ENCODE measurements at places on chromosomes 4 and X.
A peak's percentile ranks its signal among the peaks of the same experiment; 100 is the strongest.

- H3K36me3 ChIP-seq: no peaks in the 10 kb centered on the region
- no peak for DNase-seq
- no peak overlapping the region for H3K4me3 ChIP-seq
- H3K27ac ChIP-seq: no peak overlapping the region
- H3K4me1 ChIP-seq: no peaks in the 10 kb centered on the region
These were observed 34.8 kb downstream of the EGF start for GRCh38 chr4:109947457-109947856.

DNA sequence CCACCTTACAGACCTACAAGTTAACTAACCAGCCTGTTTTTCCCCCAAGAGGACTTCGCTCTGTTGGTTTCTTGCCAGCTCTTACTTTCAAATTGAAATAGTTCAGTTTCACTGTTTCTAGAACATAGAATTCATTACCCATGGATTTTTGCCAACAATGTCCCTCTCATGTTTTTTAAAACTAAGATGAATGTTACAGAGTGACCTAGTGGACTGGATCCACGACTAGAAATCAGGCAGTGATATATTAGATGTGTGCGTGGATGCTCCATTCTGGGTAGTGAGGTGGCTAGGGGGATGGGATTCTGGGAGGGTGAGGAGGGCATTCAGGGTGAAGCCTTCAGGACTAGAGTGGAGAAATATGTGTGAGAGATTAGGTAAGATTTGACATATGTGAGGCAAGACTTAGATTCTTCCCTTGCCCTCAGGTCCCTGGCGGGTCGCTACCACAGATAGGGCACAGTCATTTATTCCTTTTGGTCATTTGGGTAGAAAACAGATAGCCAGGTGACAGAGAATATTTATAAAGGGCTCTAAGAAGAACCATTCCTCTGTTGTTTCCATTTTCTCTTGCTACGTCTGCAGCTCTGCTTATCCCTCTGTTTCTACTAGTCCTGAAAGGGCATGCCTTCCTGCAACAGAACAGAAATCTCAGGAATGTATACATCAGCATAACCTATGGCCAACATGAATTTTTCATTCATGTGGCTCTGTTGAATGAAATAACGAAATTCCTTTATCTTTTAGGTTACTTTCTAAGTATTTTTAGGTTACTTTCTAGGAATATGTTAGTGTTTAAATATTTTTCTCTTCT, 15.4 kb upstream of the JADE1 start:
- no peak for DNase-seq
- H3K27ac ChIP-seq: no peak overlapping the region
- H3K4me1 ChIP-seq: no peaks in the 10 kb centered on the region

GRCh38 chrX:110201799-110202198, 116.1 kb downstream of the AMMECR1 start:
- no peaks in the 10 kb centered on the region for H3K4me1 ChIP-seq
- H3K4me3 ChIP-seq: no peak overlapping the region
- no peaks in the 10 kb centered on the region for H3K27me3 ChIP-seq
- H3K27ac ChIP-seq: no peak overlapping the region
- no peaks in the 10 kb centered on the region for H3K36me3 ChIP-seq

DNA sequence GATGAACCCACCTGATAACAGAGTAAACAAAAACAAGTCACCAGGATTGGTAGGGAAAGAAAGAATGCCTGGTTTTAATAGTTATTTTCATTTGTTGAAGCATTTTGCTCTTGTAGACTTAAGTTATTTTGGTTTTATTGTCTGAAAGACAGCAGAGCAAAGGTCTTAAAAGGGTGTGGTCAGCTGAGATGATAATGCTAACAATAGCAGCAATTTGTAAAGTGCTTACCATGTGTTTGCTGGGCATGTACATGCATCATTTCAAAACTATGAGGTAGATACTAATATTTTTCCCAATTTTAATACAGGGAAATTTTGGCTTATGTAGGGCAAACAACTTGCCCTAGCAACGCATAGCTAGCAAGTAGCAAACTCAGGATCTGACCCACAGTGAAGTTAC, 46.8 kb upstream of the SLC10A4 start:
- no peaks in the 10 kb centered on the region for H3K27me3 ChIP-seq
- H3K27ac ChIP-seq: no peak overlapping the region
- peaks cover 13% of the 10 kb centered on the region for H3K4me1 ChIP-seq
- DNase-seq: no peak

DNA sequence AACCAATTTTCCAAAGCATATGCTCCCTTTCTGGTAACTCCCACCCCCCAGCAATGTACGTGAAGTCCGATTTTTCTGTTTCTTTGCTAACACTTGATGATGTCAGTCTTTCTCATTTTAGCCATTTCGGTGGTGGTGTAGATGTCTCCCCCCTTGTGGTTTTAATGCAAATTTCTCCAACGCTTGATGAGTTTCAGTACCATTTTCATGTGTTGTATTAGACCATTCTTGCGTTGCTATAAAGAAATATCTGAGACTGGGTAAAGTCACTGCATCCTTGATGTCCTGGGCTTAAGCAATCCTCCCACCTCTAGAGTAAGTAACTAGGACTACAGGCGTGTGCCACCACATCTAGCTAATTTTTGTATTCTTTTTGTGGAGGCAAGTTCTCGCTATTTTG, 148.4 kb upstream of the VCX3A start:
- no peaks in the 10 kb centered on the region for H3K27me3 ChIP-seq
- no peak for DNase-seq
- H3K4me1 ChIP-seq: no peaks in the 10 kb centered on the region

GRCh38 chr4:29734343-29735213, 985.6 kb upstream of the PCDH7 start:
- no peaks in the 10 kb centered on the region for H3K4me1 ChIP-seq
- DNase-seq: no peak
- no peak overlapping the region for H3K27ac ChIP-seq
- no peak overlapping the region for H3K4me3 ChIP-seq
- no peaks in the 10 kb centered on the region for H3K27me3 ChIP-seq

DNA sequence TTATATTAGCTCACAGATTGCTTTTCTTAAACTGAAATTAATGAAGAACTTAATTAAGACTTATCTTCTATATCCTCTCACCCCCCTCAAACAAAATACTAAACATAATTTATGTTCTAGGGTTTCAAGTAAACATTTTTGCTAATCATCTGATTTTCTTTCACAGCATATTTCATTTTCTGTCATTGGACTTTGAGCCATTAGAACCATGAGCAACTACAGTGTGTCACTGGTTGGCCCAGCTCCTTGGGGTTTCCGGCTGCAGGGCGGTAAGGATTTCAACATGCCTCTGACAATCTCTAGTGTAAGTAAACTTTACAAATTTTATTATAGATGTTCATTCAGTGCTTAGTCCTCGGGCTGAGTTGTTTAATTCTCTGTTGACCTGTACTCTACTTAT, 3.3 kb downstream of the PDLIM5 start:
- no peak overlapping the region for H3K27ac ChIP-seq
- H3K36me3 ChIP-seq: peaks cover 5% of the 10 kb centered on the region
- H3K4me1 ChIP-seq: peaks cover 15% of the 10 kb centered on the region
- no peak overlapping the region for H3K4me3 ChIP-seq
- no peaks in the 10 kb centered on the region for H3K27me3 ChIP-seq

- no peaks in the 10 kb centered on the region for H3K27me3 ChIP-seq
- no peaks in the 10 kb centered on the region for H3K4me1 ChIP-seq
- H3K4me3 ChIP-seq: no peak overlapping the region
These were observed 247.4 kb downstream of the ADGRA3 start for GRCh38 chr4:22268350-22269025.

GRCh38 chrX:71095033-71095432, 618 bp upstream of the FOXO4 start:
- no peak for DNase-seq
- peak overlapping the region; percentile 97 for H3K4me3 ChIP-seq
- H3K27ac ChIP-seq: peak overlapping the region; percentile 33
- no peaks in the 10 kb centered on the region for H3K27me3 ChIP-seq
- H3K36me3 ChIP-seq: no peaks in the 10 kb centered on the region

GRCh38 chr4:2734612-2735011, 21.5 kb downstream of the TNIP2 start:
- peak overlapping the region; percentile 80 for H3K27ac ChIP-seq
- no peak overlapping the region for H3K4me3 ChIP-seq
- peaks cover 15% of the 10 kb centered on the region for H3K4me1 ChIP-seq

DNA sequence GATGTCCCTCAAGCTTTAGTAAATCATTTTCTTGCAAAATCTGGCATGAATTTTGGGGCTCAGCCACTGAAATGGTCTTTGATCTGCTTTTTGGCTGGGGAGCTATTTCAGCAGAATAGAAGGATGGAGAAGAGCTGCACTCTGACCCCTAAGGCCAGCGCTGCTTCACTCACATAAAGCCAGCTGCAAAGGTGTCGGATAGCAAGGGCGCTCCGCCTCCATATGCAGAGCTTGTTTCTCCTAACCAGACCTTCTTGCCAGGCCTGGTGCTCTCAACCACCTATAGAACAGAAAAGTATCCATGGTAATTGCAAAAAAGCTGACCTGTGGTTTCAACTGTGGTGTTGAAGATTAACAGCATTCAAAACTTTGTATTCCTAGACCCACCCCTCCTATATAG, 24.1 kb upstream of the COQ2 start:
- no peak for DNase-seq
- H3K27ac ChIP-seq: no peak overlapping the region
- no peaks in the 10 kb centered on the region for H3K4me1 ChIP-seq
- no peak overlapping the region for H3K4me3 ChIP-seq

DNA sequence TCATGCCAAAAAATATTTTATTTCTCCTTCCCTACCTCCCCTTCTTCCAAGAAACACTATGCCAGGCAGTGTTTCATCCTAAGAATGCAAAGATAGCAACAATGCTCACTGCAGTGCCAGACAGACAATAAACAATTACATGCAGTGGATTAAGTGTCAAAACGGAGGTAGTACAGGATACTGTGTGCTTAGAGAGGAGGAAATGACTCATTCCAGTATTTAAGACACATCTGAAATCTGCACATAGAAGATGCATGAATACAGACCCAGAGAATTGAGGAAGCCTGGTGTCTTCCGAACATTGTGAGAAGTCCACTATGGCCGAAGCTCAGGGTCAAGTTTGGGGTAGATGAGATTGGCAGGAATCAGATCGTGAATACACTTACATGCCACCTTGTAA, 326.4 kb downstream of the PPP3CA start:
- peaks cover 9% of the 10 kb centered on the region for H3K36me3 ChIP-seq
- DNase-seq: no peak
- no peak overlapping the region for H3K4me3 ChIP-seq
- H3K27me3 ChIP-seq: no peaks in the 10 kb centered on the region
- H3K27ac ChIP-seq: no peak overlapping the region

DNA sequence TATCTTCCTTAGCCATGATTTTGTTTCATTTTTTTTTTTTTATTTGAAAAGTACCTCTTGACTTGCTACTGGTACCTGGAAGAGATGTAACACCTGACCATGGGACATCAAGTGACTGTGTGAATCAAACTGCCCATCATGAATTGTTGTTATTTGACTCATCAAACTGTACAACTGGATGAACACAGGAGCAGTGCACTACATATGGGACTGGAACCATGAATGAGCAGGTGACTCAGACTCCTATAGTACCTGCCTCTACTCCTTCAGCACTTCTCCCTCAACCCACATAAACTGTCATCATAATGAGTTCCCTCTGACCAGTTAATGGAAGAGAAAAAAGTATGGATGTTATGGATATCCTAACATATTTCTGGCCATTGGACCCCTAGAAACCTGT, 15.9 kb upstream of the UBE2D3 start:
- no peaks in the 10 kb centered on the region for H3K27me3 ChIP-seq
- H3K4me3 ChIP-seq: no peak overlapping the region
- H3K4me1 ChIP-seq: no peaks in the 10 kb centered on the region
- H3K27ac ChIP-seq: no peak overlapping the region

- no peak overlapping the region for H3K4me3 ChIP-seq
- H3K27ac ChIP-seq: no peak overlapping the region
- no peaks in the 10 kb centered on the region for H3K4me1 ChIP-seq
- H3K27me3 ChIP-seq: no peaks in the 10 kb centered on the region
These were observed 1011.7 kb upstream of the PCDH7 start for GRCh38 chr4:29708473-29708872.

- no peak for DNase-seq
- no peak overlapping the region for H3K4me3 ChIP-seq
- no peak overlapping the region for H3K27ac ChIP-seq
- no peaks in the 10 kb centered on the region for H3K4me1 ChIP-seq
These were observed 29.8 kb upstream of the IL13RA2 start for GRCh38 chrX:115047181-115047580.

GRCh38 chr4:27217261-27217769, 356.7 kb downstream of the STIM2 start:
- DNase-seq: no peak
- H3K27ac ChIP-seq: no peak overlapping the region
- H3K36me3 ChIP-seq: no peaks in the 10 kb centered on the region
- no peak overlapping the region for H3K4me3 ChIP-seq

GRCh38 chrX:77444075-77444474, 3.1 kb upstream of the FGF16 start:
- peaks cover 4% of the 10 kb centered on the region for H3K4me1 ChIP-seq
- DNase-seq: no peak
- H3K27me3 ChIP-seq: peaks cover 35% of the 10 kb centered on the region
- H3K27ac ChIP-seq: no peak overlapping the region

GRCh38 chrX:136203951-136204350, 47.2 kb downstream of the MAP7D3 start:
- H3K4me1 ChIP-seq: peaks cover 9% of the 10 kb centered on the region
- H3K27me3 ChIP-seq: no peaks in the 10 kb centered on the region
- no peak overlapping the region for H3K4me3 ChIP-seq
- no peak for DNase-seq

- H3K27ac ChIP-seq: no peak overlapping the region
- H3K36me3 ChIP-seq: no peaks in the 10 kb centered on the region
- H3K4me3 ChIP-seq: no peak overlapping the region
- DNase-seq: no peak
These were observed 36.1 kb downstream of the GRXCR1 start for GRCh38 chr4:42928582-42928981.

GRCh38 chr4:1900087-1900433, 28.9 kb downstream of the NSD2 start:
- no peaks in the 10 kb centered on the region for H3K27me3 ChIP-seq
- H3K4me3 ChIP-seq: no peak overlapping the region
- peaks cover 9% of the 10 kb centered on the region for H3K4me1 ChIP-seq
- no peak for DNase-seq
- peaks cover 38% of the 10 kb centered on the region for H3K36me3 ChIP-seq

GRCh38 chr4:146121757-146122156, 53.8 kb upstream of the LSM6 start:
- H3K4me3 ChIP-seq: no peak overlapping the region
- H3K36me3 ChIP-seq: no peaks in the 10 kb centered on the region
- no peak for DNase-seq
- H3K27ac ChIP-seq: no peak overlapping the region

DNA sequence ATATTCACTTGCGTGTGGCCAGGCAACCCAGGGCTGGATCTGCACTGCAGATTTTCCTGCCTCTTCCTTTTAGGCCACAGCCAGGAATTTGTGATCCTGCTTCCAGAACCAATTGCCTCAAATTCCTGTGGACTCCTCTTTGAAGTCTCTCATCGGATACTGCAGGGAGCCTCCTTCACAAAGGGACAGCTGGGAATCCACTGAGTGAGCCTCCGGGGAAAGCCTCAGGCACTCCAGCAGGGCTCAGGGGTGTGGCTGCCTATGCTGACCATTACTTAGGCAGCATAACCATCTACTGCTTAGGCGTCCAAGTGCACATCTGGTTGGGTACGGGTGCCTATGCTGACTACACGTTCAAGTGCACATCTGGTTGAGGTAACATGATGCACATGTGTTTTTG, 321.5 kb downstream of the NLGN4X start:
- H3K4me3 ChIP-seq: no peak overlapping the region
- no peak overlapping the region for H3K27ac ChIP-seq
- no peaks in the 10 kb centered on the region for H3K36me3 ChIP-seq
- DNase-seq: no peak
